SHP77 treated with DMSO at 0.1 percent for 48 hours (cell line): ENCODE measurements at places on chromosomes 1 and 21.

DNA sequence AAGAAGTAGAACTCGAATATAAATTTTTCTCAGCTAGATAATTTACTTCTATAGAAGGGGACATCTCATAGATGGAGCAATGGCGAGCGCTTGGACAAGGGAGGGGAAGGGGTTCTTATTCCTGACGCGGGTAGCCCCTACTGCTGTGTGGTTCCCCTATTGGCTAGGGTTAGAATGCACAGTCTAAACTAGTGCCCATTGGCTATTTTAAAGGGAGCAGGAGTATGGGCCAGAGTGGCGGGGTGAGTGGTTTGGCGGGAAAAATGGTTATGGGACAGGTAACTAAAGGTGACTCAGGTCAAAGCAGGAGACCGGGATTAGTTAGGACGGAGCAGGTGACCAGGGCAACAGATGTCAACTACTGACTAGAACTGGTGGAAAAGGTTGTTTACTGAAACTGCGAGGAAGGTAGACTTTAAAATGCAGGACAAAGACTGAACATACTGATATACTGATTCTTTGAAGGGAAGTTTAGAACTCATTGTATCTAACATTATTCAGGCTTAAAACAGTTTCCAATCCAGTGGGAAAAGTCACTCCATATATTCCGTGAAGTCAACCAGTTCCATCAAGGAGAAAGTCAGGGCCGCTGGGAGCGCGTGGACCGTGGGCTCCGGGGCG is 940 bp upstream of the ATAD3A start:
- peak; percentile 50 for DNase-seq

DNA sequence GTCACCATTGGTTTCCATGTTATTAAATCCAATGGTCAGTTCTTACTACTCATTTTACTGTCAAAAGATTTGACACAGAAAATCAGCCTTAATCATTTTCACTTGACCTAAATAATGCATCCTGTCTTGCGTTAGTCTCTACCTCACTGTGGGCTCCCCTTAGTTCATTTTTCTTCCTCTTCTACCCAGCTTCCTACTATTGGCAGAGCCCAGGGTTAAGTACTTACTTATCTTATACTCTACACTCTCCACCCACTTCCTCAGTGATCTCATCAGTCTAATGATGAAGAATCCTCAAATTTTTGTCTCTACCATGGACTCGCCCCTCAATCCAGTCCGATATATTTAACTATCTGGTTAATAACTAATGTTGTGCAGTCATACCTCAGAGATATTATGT is 735.9 kb downstream of the KCNT2 start:
- DNase-seq = no peak

- no peak for DNase-seq
Measured at GRCh38 chr1:24216276-24217074, 29.4 kb upstream of the IFNLR1 start.

- DNase-seq = peak; percentile 90
Measured at GRCh38 chr21:30408782-30409494, 13.1 kb downstream of the KRTAP13-1 start.

DNA sequence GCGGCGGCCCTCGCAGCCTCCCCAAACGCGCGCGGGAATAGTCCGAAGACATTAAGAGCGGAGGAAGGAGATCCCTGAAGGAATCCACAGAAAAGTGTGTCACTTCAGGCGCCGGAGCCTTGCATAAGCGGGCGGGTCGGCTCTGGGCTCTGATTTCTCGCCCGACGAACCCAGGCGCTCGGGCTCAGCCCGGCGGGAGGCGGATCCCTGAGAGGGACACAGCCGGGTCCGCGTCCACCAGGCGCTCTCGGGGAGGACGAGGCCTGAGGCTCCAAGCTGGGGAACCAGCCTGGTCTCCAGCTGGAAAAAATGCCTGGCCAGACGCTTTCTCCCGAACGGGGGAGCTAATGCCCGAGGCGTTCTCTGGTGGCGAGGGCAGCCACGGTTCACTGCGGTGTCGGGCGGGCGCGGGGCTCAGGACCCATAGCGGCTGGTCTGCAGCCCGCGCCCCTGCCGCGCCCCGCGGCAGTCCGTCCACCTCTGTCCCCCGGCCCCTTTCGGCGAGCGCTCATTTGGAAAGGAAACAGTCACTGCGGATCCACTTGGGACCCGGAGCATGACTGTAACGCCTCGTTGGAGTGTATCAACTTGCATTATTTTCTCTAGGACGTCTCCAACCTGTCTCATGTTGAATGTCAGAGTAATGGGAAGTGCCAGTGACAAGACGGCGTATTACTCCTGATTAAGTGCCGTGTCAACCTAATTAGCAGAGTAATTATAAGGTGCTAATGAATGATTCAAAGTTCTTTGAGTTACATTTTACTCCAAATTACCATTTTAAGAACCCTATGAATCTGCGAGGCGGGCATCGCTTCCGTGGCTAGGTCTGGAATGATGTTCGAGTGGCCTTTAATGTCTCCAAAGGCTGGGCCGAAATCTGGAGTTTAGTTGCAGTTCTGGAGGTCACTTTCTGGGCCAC is 1.6 kb upstream of the BARHL2 start:
- no peak for DNase-seq

- no peak for DNase-seq
Measured at GRCh38 chr1:183498342-183498991, 26.2 kb downstream of the SMG7 start.

- no peak for DNase-seq
Measured at GRCh38 chr1:37477946-37478345, 3.6 kb downstream of the ZC3H12A start.

GRCh38 chr1:211732293-211732980 is 57.0 kb upstream of the NEK2 start:
- DNase-seq = no peak

DNA sequence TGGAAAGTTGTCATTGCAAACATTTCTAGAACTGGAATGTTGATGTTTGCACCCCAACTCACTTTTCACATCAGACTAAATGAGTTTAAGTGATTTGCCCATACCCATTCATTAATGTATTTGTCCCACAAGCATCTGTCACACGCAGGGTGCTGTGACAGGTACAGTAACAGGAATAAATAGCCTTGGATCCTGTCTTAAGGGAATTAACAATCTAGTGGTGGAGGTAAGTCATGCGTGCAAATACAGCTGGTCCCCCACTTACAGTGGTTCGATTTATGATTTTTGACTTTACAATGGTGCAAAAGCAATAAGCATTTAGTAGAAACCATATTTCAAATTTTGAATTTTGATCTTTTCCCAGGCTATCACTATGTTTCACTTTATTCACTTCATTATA is 17.5 kb upstream of the PRDM2 start:
- no peak for DNase-seq

DNA sequence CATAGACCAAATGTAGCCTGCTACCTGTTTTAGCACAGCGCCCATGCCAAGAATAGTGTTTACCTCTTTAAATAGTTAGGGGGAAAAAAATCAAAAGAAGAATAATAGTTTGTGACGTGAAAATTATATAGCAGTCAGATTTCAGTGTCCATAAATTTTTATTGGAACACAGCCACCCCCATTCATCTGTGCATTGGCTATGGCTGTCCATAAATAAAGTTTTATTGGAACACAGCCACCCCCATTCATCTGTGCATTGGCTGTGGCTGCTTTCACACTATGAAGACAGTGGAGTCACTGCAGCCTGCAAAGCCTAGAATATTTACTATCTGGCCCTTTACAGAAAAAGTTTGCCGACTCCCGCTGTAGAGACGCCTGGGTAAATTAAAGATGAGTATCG is 20.9 kb downstream of the EPHX1 start:
- DNase-seq = no peak

- no peak for DNase-seq
Measured at GRCh38 chr1:115976921-115977498, 697 bp downstream of the SLC22A15 start.

DNA sequence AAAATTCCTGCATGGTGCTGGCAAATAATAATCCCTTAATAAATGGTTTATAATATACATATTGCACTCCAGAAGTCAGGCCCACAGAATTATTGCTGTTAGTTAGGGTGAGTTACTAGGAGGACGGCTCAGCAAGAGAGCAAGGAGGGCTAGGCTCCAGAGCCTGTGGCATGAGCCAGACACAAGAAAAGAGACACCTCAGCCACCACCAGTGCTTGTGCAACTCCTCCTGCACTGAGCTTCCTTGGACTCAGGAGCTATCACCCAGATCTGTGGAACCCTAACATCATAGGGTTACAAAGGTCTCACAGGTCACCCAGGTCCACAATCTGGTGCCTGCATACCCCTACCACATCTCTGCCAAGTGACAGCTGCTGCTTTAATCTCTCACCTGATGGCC is 12.8 kb upstream of the LRRC8D start:
- DNase-seq = no peak

DNA sequence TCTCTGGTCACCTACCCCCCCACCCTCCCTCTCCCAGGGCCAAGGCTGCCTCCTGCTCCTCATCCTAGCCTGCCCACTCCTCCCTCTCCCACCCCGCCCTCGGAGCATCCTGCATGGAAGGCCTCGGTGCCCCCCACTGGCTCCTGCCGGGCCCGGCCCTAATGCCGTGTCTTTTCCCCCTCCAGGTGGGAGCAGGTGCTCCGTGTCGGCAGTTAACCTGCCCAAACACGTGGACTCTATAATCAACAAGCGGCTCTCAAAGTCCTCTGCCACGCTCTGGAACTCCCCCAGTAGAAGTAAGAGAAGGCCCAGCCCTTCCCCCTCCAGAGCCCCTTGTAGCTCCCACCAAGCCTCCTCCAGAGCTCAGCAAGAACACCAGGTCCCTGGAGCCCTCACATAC is 18.8 kb downstream of the MAP7D1 start:
- DNase-seq = no peak

- no peak for DNase-seq
Measured at GRCh38 chr1:11893907-11894251, 32.3 kb downstream of the KIAA2013 start.

DNA sequence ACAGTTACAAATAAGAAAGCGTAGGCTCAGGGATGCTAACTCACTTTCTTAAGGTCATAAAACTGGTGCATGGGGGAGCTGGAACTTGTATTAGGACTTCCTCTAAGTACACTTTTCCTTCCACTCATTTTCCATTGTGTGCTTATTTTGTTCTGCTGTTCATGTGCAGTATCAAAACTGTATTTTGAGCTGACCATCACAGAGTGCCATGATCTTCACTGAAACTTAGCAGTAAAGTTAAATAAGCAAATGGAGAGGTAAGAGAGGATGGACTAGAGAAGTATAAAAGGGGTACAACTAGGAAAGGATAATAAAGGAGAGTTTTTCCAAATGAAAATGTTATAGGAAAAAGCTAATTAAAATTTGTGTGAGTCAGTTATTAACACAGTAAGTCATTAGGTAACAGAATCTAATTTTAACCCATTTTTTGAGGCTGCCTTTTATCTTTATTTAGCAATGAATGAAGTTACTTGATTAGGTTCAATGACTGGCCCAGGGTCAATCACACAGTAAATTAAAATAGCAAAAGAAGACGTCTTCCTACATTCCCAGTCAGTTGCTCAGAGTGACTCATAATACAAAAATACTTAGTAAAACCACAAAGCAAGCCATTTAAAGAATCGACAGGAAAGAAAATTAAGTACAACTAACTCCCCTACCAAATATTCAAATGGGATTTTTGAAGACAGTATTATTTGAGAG is 165.8 kb upstream of the C1orf105 start:
- no peak for DNase-seq

- DNase-seq = no peak
Measured at GRCh38 chr1:157961805-157962762, 31.4 kb upstream of the KIRREL1 start.

DNA sequence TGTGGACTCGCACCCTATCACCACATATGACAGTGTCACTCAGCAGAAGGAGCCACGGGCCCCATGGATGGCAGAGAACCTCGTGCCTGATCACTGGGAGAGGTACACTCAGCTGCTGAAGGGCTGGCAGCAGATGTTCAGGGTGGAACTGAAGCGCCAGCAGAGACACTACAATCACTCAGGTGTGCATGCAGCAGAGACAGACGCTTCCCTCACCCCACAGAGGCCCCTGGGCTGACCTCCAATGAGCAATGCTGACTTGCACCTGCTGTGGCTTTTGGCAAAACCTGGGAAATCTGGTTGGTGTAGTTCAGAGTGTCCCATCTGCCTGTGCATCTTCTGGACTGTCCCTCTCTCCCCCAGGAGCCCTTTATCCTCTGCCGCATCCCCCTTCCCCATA is 51.9 kb downstream of the KIAA1614 start:
- no peak for DNase-seq

DNA sequence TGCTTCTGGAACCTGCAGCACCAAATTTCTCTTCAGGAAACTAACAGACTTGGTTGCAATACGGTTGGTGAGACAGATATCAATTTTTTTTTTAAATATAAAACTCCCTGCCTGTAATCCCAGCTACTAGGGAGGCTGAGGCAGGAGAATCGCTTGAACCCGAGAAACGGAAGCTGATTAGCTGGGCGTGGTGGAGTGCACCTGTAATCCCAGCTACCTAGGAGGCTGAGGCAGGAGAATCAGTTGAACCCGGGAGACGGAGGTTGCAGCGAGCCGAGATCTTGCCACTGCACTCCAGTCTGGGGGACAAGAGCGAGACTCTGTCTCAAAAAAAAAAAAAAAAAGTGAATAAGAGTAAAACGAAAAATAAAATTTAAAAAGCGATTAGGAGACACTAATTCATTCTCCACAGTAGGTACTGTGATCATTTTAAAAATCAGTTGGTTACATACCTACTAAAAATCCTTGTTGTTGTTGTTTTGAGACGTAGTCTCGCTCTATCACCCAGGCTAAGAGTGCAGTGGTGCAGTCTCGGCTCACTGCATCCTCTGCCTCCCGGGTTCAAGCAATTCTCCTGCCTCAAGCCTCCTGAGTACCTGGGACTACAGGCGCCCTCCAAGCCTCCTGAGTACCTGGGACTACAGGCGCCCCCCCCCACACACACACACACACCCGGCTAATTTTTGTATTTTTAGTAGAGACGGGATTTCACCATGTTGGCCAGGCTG is 796 bp upstream of the RBM8A start:
- DNase-seq = peak; percentile 27

GRCh38 chr1:178530502-178530901 is 17.6 kb downstream of the TEX35 start:
- DNase-seq = no peak

DNA sequence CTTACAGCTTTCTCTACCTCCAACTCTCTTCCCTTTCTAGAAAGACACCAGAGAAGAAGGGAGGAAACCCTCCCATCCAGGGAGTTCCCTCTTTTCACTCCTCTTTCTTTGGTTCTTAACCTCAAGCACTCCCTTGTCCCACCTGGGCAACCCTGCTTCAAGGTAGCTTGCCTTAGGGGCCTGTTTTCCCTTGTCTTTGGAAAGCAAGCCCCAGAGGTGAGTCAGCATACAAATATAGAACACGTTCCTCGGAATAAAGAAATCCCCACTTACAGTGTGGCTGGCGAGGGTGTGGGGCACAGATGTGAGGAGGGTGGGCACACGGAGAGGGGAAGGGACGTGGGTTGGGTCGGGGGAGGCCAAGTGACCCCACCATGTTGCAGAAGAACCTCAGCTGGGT is 26.1 kb upstream of the KCNE2 start:
- DNase-seq = no peak
